ENCODE measurements at places on chromosomes 5 and 9.
A peak's percentile ranks its signal among the peaks of the same experiment; 100 is the strongest.

DNA sequence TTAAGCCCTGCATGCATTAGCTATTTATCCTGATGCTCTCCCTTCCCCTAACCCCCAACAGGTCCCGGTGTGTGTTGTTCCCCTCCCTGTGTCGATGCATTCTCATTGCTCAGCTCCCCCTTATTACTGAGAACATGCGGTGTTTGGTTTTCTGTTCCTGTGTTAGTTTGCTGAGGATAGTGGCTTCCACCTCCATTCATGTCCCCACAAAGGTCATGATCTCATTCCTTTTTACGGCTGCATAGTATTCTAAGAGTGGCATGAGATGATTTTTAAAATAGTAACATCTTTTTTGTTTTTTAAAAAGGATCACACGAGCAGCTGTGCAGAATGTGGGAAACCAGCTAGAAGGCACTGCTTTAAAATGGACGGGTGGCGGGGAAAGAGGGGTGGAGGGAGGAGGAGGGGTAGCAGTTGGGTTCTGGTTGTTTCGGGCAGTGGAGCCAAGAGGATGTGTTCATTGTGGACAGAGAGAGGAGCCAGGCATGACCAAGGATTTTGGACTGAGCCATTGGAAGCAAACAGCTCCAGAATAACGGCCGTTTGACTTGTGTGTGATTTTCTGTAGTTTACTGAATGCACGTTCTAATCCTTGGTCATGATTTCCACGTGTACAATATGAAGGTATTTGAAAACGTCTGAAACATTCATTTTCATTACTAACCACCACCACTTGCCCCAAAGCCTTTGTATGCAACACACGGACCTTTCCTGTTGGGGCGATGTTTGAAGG is 1.7 kb upstream of the TENT4A start:
- no peak for DNase-seq

DNA sequence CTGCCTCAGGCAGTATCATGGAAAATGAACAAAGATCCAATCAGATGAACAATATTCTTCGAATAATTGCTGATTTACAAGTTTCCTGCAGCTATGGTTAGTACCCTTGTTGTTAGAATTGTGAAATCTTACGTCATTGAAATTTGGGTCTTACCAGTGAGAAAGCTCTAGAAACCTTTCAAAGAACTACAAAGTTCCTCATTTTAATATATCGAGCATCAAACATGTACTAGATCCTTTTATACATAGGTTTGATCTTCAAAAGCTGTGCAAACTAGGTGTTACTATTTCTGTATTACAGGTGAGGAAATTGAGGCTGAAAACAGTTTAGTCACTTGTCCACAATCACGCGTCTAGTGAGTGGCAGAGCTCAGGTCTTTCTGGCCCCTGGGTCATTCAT is 43.7 kb upstream of the ANGPTL2 start:
- no peak for DNase-seq

DNA sequence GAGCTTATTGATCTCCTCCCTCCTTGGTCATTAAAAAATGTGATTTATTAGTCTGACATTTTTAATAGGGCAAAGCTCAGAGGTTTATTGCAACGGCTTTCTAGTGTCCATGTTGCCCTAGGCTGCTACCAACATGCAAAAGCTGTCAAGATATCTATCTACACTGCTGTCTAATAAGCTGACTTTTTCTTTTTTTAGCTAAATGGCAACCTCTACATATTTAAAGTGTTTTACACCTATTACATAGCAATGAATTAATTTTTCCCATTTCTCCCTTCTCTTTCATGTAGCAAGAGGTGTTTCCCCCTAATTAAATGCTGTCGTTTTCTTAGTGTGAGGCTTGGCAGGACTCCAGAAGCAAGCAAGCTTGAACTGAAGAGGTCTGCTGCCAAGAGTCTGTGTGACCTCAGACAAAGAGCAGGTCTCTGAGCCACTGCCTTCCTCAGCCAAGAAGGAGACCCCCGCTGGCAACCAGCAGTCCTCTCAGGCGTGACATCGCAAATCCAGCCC is 79.4 kb downstream of the GAS1 start:
- DNase-seq, result no peak

GRCh38 chr5:29114331-29114768 is 2076.0 kb upstream of the CDH9 start:
- no peak for DNase-seq

- no peak for DNase-seq
Observed at GRCh38 chr9:137373611-137373980, 49.4 kb downstream of the EXD3 start.

- DNase-seq, result no peak
Observed at GRCh38 chr5:156435101-156435500, 108.1 kb downstream of the SGCD start.

- DNase-seq, result no peak
Observed at GRCh38 chr5:167561796-167562195, 729.6 kb upstream of the WWC1 start.

- DNase-seq, result no peak
Observed at GRCh38 chr9:133476036-133476931, 2.6 kb downstream of the SLC2A6 start.

GRCh38 chr5:170301149-170301548 is 3.6 kb upstream of the LCP2 start:
- no peak for DNase-seq

- no peak for DNase-seq
Observed at GRCh38 chr5:53381-54174, 38.4 kb upstream of the PLEKHG4B start.

DNA sequence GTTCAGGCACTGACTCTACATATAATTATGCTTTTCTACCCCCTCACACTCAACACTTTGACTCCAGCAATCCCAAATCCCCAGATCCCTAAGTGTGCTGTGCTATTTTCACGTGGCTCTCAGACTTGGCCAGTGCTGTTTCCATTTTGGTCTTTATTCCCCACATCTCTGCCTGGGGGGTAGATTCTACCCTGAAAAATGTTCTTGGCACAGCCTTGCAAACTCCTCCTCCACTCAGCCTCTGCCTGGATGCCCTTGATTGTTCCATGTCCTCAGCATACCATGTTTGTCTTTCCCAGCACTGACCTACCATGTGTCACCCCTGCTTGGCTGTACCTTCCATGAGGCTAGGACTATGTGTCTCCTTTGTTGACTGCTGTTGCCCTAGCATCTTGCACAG is 43.0 kb downstream of the FXN start:
- DNase-seq, result no peak

GRCh38 chr9:92377876-92378275 is 26.5 kb downstream of the OGN start:
- DNase-seq, result no peak

GRCh38 chr5:157516006-157516405 is 56.0 kb downstream of the NIPAL4 start:
- no peak for DNase-seq

DNA sequence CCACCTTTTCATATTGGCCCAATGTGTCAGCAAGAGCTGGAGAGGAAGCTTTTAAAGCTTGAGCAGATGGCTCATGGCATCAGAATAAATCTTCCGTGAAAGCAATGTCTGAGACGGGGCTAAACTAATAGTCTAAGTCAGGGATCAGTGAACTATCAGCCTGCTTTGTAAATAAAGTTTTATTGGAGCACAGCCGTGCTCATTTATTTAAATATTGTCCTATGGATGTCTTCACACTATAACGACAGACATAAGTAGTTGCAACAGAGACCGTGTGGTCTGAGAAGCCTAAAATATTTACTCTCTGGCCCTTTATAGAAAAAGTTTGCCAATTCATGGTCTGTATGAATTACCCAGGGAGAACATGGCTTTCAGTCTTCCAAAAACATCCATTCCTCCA is 85.6 kb upstream of the SLC44A1 start:
- DNase-seq, result no peak

DNA sequence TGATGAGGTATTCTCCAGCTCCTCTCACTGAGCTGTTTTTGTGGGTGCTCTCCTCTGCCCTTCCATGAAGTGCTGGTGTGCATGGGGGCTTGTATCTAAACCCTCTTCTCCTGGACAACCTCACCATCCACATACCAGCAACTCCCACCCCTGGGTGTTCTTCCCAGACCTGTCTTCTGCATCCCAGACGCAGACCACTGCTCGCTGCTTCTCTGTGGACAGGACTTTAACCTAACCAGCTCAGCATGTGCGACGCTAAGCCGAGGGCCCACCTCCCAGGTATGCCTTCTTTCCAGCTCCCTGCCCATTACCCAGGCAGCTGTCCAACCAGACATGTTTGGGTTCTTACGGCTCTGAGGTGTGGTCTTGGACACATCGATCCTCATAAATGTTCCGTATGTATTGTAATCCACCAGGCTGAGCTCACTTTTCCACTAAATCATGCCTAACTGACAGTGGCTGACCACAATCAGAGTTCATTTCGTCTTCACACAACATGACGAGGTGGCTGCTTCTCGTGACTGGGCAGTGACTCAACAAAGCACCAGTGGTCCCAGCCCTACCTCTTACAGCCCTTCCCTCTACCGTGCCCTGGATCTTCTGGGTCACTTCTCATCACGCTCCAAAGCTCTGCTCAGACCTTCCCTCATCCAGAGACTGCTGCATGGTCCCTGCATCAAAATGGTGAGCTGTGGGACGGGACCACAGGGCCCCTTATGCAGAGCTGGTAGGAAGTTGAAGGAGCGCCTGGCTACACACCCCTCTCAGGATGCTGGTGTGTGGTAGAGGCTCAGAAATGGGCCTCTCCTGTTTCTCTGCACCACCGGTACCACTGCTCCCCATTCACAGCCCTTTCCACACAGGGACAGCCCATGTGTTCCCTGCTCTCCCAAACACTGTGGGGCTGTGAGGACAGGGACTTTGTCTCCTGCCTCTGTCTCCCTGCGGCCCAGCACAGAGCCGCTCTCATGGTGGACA is 9.6 kb upstream of the PTGES2 start:
- no peak for DNase-seq

GRCh38 chr9:350384-350783 is 135.7 kb downstream of the DOCK8 start:
- DNase-seq, result no peak

DNA sequence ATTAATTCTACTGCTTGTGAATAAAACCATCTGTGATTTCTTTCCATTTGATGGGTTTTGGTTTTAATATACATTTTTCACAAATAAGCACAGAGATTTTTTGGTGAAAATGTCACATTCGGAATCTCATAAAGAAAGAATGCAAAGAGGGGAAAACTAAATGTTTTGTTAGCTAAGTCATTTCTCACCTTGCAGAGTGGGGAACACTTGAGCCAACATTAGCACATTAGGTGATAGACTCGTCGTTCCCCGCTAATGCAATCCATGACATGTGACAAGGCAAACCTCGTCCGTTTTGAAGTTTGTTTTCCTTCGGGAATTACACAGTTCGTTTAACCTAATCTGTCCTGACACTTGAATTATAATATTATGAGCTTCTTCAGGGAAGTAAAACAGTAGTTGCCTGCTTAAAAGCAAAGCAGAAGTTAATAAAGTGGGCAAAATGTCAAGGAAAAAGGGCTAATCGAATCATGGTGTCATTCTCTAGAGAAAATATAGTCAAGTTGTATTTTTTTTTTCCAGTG is 95.8 kb upstream of the LMX1B start:
- DNase-seq, result no peak

GRCh38 chr9:129860653-129861446 is 25.6 kb downstream of the USP20 start:
- DNase-seq, result no peak

DNA sequence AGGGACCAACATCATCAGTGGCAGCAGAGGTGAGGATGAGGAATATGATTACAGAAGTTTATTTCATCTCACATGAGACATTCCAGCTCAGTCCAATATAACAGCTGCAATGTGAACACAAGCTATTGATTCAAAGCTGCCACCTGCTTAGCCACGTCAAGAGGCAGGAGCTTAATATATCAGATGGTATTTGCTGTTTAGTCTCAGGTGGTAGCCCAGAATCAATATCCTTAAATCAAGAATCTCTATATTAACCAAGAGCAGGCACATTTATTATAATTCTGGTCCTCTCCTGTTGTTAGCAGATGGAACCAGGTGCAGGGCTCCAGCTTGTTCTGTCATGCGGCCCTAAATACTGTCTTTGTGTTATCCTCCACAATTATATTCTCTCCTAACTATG is 431.6 kb downstream of the ICE1 start:
- DNase-seq, result no peak

DNA sequence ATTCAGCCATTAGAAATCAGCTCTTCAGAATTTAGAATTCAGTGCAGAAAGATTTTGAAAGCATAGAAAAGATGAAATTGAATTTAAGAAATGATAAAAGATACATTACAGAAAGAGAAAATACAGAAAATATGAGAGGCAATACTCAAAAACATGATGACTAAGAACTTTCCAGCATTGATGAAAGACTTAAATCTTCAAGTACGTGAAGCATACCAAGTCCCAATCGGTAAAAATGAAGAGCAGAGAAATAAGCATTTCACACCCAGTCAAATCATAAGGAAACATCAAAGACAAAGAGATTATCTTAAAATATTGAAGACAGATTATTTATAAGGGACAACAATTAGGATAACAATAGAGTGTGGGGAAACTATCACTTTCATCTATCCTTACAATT is 35.1 kb downstream of the MUSK start:
- no peak for DNase-seq

- DNase-seq, result no peak
Observed at GRCh38 chr5:73126957-73127356, 6.6 kb downstream of the TMEM171 start.

GRCh38 chr9:18675332-18675731 is 201.4 kb downstream of the ADAMTSL1 start:
- DNase-seq, result peak; percentile 36

GRCh38 chr9:109967651-109968642 is 187.9 kb downstream of the PALM2AKAP2 start:
- DNase-seq, result peak; percentile 75

GRCh38 chr9:103942200-103942599 is 151.9 kb upstream of the SMC2 start:
- no peak for DNase-seq

GRCh38 chr5:170443624-170444023 is 54.5 kb upstream of the KCNMB1 start:
- no peak for DNase-seq

GRCh38 chr5:31823472-31823871 is 184.5 kb downstream of the PDZD2 start:
- no peak for DNase-seq

DNA sequence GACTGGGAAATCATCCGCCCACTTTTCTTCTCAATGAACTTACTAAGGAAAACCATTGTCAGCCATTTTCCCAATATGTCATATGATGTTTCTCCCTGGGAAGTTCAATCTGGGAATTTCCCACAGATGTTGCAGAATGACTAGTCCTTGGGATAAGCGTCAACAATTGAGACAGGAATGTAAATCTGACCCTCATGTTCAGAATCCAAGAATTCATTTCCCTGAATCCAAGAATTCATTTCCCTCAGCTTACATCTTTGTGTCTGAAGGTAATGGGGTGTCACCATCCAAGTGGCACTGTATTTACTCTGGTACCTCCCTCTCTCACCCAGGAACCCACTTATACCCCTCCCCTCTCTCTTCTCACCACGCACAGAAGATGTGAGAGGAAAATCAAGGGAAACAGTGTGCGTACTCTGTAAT is 7.4 kb downstream of the KLF9 start:
- DNase-seq, result peak; percentile 88

DNA sequence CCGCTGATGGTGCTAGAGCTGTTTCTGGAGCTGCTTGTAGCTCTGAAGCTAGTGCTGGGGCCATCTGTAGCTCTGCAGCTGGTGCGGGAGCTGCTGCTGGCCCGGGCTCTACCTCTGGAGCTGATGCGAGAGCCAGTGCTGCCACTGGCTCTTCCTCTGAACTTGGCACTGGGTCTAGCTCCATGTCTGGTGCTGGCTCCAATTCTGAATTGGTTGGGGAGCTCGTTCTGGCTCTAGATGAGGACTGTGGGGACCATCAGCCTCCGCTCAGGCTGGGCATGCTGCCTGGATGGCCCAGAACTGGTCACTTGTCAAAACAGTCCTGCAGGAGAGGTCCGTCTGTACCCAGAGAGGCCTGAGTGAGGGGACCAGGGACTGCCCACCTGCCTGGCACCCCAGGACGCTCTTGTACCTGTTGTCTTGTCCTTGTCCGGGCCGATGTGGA is 21.5 kb downstream of the OBP2B start:
- DNase-seq, result no peak
